Mammary epithelial cell (primary cell): ENCODE measurements at places on chromosomes 6 and 20. TPM values are rescaled to one million over a fixed set of nuclear protein-coding genes. Genes with fewer than 3 reads are reported as not detected.

The IDH3B gene
- total RNA-seq = 78.5 and 82.8 TPM in 2 replicates

The GSTA3 gene
- not detected for total RNA-seq

The NCR2 gene
- not detected for total RNA-seq

The C4B gene
- total RNA-seq = 2.8 TPM

The GCNT2 gene
- 0.33 TPM for total RNA-seq

The AVP gene
- total RNA-seq = not detected in 2 replicates

The ZNF311 gene
- total RNA-seq = 2.0 TPM

The HNF4A gene
- total RNA-seq = not detected

The EPHA7 gene
- not detected for total RNA-seq

The BPIFB4 gene
- total RNA-seq = not detected in 2 replicates

The TRIM31 gene
- total RNA-seq = not detected in 2 replicates
